ENCODE measurements at places on chromosomes 16 and 17.

- no peak for DNase-seq
Measured at GRCh38 chr17:46979147-46979863, at the start of gene RPRML. RPRML (minus strand) TSS chr17:46979253; CDS start chr17:46979007, 246 bp downstream.

GRCh38 chr16:27729516-27730304, 179.8 kb downstream of the KATNIP start:
- DNase-seq: no peak

DNA sequence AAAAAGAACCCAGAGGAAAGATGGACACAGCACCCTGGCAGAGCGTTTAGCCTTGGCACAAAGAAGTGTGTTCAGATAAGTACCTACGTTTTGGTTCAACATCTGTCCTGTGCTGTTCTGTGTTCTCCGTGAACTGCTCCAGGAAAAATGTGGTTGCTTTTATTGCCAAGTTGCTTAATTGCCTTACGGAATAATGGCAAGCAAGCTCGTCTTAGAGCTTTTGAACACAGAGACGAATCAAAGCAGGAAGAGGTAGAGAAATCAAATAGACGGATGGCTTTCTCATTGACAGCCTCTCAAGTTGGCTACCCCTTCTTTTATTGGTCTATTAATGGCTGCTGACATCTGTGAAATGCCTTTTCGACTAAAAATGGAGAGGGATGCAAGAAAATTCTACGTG, 911.1 kb upstream of the EEF2KMT start:
- no peak for DNase-seq

GRCh38 chr16:66508248-66508913, 41.5 kb downstream of the TK2 start:
- DNase-seq: no peak

DNA sequence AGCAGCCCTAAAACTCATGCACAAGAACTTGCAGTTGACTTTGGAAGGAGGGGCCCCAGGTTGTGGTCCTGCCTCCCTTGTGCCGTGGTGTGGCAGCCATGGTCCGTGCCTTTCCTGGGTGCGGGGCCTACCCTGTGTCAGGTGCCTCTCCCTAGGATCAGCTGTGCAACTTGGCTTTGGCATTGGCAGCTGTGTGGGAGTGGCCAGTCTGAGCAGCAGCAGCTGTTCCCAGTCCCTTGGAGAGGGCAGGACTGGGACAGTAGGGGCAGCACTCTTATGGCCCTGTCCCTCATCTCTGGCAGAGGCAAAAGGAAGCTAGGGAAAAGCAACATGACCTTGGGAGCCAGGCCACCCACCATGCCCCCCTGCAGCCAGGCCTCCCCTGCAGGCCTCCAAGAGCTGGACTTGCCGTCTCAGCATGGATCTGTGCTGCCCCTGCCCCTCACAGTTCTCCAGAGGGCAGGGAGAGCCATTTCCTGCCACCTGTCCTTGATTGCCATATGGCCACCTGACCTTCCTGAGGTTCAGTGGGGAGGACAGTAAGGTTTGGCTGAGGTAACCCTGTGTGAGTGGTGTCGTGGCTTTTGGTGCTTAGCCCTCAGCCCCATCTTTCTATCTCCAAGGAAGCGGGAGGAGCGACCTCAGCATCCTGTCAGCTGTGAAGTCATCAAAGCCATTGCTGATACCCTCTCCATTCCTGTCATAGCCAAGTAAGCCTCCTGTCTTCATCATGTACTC, 15.5 kb upstream of the NFATC3 start:
- DNase-seq: no peak

DNA sequence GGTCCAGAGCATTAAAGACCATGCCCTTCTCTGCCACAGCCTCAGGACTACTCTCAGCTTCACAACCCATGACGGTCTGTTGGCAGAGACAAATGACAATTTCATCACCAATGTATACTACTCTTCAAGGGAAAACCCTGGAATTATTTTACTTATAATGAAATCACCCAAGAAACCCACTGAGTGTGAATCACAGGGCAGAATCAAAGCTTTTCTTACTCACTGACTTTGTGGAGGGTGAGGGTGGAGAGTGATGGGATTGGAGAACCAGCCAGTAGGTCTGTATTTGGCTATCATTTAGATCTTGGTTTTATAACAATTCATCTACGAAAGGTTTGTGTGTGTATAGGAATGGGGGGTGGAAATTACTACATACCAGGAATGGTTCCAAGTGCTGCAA, 442.6 kb downstream of the SHISA9 start:
- no peak for DNase-seq

DNA sequence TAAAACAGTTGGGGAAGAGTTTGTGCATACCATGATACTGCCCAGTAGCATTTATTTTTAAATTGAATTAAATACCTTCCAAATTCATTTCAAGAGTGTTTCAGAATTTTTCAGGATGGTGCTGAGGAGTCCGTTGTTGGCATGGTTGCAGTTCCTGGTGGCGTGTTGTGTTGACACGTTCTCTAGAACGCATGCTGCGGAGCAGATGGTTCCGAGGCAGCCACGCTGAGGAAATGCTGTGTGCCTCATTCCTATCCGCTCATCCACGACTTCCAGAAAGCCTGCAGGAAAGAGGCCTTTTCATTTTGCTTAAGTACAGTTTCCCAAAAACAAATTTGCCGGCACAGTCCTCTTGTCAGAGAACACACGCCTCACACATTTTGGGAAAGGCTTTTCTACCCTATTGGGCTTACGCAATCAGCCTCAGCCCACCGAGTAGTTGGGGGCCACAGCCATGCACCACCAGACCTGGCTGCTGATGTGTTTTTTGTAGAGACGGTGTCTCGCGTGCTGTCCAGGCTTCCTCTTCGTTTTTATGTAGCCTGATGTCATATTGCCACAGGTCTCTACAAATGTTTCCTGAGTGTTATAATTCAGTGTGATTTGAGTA, 32.1 kb upstream of the IL17C start:
- DNase-seq: no peak

GRCh38 chr17:44115585-44116415, 7.6 kb downstream of the HDAC5 start:
- DNase-seq: no peak

GRCh38 chr16:71780521-71781089, 28.0 kb downstream of the AP1G1 start:
- no peak for DNase-seq

DNA sequence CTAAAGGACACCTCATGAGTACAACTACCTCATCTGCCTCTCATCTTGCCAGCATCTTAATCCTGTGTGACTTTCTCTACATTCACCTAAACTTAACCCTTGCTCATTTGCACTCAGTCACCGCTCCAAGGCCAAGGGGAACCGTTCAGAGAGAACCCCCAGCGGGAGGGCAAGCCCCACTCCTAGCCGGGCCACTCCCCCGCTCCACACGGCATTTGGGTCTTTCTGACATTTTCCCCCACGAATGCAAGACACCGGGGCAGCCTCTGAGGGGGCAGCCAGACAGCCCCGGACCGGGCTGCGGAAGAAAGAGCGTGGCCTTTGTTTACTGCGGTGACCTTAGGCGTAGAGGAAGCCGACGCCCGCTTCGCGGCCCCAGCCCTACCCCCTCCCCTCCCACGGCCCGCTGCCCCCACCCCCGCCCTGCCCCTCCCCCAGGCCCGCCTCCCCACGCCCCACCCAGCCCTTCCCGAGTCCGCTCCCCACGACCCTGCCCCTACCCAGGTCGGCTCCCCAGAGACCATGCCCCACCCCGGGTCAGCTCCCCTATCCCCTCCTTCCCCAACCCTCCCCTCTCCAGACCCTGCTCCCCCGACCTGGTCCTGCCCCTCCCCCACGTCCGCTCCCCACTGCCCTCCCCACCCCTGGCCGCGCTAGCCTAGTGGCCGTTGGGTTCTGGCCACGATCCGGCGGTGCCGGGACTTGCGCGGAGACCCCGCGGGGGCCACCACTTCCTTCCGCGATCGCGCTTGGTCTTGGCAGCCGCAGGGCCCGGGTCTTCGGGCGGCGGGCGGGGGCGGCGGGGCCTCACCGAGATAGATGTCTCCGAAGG, 789 bp downstream of the CSNK1D start:
- no peak for DNase-seq

DNA sequence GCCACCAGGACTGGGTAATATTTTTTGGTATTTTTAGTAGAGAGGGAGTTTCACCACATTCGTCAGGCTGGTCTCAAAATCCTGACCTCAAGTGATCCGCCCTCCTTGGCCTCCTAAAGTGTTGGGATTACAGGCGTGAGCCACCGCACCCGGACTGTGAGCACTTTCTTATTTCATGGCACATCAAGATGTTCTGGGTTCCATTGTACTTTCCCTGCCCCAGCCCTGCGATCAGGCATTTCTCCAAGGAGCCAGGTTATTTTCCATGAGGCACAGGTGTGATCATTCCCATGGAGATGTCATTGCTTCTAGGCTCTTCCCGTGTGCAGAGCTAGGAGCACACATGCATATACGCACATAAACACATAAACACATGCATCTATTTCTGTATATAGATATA, 2.6 kb upstream of the ANKRD40CL start:
- no peak for DNase-seq

DNA sequence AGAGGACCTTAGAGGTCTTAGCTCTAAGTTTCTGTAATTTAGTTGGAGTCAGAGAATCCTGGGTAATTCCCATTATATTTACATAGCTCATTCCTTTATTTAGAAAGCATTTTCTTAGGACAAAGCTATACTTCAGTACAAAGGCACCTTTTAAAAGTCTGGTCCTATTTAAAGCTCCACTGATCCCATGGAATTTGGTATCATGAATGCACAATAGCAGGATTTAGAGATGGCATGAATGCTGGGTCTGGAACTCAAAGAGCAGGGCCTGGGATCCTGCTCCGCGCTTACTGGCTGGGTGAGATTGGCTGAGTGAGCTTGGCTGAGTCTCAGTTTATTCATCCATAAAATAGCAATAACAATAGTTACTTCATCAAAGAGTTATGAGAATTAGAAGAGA, 4.8 kb downstream of the KRT23 start:
- no peak for DNase-seq

DNA sequence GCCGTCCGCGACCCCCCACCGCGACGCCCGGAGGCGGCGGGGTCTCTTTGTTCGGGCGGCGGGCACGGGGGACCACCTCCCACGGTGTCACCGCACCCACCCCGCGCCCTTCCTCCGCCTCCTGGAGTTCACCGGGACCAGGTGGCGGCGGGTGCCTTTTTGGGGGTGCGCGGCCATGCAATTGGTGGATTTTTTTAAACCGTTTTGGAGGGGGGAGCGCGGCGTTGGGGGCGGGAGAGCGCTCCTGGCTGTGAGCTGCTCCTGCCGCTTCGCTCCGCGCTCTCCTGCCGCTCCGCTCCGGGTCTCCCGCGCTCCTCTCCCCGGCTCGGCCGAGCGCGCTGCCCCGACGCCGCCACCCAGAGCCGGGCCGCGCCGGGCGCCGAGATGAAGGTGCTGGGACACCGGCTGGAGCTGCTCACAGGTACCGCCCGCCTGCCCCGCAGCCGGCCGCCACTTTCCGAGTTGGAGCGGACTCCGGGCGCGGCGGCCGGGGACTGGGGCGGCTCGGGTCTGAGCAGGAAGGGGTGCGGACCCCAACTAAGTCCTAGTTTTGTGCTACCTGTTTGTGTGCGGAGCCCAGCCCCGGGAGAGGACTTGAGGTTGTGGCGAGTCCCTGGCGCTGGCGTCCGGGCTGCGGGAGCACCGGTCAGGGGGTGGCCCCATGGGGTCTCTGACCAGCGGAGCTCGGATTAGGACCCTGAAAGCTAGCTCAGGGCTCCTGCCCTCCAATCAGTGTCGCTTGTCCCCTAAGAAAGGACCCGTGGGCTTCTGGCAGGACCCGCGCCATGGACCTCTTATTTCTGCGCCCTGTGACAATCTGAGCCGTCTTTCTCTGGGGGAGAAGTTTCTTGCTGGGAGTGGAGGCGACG, 35.7 kb upstream of the NDRG4 start:
- DNase-seq: no peak

GRCh38 chr17:78337244-78338109, 22.4 kb downstream of the SOCS3 start:
- peak; percentile 95 for DNase-seq

DNA sequence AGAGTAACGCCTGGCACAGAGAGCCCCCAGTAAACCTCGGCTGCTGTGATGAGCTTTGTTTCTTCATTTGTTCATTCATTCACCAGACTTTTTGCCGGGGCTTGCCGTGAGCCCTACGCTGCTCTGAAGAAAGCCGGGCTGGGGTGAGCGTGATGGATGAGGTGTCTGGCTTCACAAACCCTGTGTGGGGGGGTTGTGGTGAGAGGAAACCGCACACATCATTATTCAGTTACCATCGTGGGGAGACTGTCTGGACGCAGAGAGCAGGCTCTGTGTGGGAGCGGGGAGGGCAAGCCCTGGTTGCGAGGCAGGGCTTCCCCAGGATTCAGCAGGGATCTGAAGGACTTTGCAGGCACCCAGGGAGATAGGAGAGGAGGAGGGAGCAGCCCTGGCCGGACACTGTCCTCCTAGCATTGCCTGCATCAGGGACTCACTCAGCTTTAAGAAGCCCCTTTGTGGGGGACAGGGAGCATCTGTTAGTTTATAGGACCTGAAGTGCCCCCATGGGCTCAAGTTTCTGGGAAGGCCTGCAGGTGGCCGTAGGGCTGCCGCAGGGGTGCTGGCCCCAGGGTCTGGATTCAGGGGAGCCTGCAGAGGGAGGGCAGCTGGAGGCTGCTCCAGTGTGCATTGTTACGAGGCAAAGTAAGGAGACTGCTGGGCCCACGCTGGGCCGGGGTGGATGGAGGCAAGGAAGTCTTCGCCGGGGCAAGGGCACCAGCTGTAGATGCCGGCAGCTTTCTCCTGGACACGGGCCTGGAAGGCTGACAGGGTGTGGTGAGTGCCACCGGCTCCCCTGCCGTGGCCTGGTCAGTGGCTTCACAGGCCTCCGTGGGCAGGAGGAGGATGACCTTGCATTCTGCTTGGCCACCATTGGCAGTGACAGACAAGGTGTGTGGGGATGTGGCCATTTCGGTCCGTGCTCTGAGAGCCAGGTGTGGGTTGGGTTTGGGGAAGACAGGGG, 334.5 kb downstream of the SEC14L1 start:
- DNase-seq: no peak

DNA sequence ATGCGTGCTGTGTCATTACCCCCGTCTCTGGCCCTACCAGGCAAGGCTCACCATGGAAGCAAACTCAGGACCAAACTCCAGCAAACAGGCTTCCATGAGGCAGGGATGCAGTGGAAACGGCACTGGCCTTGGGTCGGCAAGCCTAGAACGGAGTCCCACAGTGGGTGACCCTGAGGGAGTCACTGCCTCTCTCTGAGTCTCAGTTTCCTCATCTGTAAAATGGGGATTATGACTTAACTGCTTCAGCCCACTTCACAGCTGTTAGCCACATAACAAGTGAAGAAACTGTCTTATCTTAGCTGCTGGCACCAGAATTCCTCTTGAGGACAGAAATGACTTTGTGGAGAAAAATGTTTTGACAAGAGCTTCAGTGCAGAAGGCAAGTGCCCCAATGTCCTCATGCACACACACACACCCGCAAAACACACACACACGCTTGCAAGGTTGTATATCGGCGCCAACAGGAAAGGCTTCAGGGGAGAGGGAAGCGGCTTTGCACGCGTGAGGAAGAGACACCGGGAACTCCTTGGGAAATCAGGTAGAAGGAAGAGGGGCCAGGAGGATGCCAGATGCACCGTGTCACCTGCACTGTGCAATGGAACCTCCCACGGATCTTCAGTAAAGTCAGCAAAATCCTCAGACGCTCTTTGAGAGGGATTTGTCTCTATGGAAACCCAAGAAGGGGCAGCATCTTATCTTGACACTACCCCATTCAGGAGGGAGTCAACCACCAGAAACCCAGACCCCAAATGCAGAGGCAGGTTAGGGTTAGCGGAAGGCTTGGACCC, 53.7 kb downstream of the GSG1L start:
- DNase-seq: no peak

- no peak for DNase-seq
Measured at GRCh38 chr16:24728891-24729242, 584 bp upstream of the TNRC6A start.

All from HS-5 (cell line).